Activated T-cell treated with anti-CD3 and anti-CD28 coated beads, Interleukin-2, amount 50 U/mL, for 48 hours (primary cell): ENCODE measurements at places on chromosomes 1 and 21.

DNA sequence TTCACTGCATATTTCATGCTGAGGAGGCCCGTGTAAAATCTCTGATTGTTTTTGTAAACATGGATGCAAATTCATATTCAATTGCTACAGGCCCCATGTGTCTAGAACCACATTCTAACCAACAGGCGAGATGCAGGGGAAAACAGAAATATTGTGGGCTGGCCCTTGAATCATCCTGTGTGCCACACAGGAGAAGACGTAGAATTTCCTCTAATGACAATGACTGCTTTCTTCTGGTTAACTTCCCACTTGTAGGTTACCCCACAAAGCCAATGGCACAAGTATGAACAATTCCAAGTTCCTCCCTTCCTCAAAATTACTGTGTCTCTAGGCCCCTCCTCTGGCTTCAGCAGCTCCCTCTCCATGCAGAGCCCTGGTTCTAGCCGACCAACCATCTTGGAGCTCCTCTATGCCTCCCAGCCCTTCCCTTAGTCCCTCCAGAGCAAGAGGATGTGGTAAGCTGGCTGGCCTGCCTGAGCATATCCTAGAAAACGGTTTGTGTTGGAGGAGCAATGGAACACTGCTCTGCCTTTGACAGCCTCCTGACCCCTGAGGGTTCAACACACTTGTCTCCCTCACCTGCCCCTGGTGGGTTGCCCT lies 205.2 kb downstream of the HS2ST1 start:
- DNase-seq = no peak

DNA sequence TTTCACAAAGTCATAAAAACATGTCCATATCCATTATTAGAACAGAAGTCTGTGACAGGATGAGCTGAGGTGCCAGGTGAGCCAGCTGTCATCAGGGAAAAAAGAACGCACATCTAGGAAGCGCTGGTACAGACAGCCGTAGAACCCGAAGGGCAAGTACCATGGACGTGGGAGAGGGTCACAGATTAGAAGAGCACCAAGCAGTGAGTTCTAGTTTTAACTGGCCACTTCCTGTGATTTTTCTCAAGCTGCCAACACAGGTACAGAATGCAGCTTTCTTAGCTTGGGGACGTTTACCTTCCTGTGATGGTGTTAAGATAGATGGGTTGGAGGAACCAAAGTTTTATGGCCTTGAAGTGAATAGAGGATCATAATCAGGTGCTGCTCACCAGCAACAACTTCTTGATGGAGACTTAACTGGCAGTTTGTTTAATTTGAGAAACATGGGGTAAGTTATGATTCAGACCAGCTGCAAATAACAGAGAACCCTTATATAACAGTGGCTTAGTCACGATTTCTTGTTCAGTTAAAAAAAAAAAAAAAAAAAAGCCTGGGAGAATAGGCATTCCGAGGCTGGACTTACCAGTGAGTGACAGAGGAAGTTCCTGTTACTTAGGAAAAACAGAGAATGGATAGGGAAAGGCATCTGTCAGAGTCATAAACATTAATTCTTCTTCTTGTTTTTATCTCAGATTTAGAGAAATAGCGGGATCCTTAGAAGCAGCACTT lies 30.9 kb downstream of the AGT start:
- DNase-seq = no peak

- no peak for DNase-seq
These were observed 1260.7 kb downstream of the PLA2G4A start for GRCh38 chr1:188089461-188089860.

- DNase-seq = no peak
These were observed 98.5 kb upstream of the NGF start for GRCh38 chr1:115436596-115436995.

DNA sequence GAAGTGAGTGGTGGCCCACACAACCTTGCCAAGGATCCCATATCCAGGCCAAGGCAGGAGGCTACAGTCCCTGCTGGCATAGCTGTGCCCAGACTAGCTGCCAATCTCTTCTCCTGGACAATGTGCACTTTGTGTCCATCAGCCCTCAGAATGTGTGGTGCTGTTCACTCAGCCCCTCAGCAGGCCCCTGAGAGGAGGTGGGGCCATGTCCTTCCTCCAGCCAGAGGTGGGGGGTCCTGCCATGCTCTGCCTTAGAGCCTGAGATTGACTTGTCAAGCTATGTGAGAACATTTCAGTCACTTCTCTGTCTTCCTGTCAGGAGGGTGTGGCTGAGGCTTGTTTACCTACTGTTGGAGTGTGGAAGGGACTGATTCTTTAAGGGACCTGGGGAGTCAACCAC lies 1.4 kb downstream of the NCF2 start:
- no peak for DNase-seq

GRCh38 chr1:38826262-38826661 lies 33.3 kb downstream of the RRAGC start:
- DNase-seq = no peak

GRCh38 chr1:226891846-226892523 lies 21.6 kb downstream of the PSEN2 start:
- DNase-seq = no peak

DNA sequence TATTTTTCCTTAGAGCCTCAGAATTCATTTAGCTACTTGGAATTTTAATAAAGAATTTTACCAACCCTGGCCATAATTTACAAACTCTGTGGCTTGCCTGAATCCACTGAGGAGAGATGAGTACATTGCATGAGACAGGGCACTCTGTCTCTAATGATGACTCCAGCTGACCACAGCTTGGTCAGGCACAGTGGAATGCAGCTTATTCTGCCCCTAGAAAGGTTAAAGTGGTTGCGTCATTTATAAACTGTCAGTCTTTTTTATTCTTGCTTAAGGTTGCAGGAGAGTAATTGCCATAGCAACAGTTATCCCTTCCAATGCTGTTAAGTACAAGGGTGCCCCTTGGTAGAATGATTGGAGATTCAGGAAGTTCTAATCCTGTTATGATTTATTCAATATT lies 28.3 kb downstream of the PDE4B start:
- no peak for DNase-seq
